HCT116 (cell line): ENCODE measurements at places on chromosomes 2 and 18. TPM values are rescaled to one million over a fixed set of nuclear protein-coding genes. Genes with fewer than 3 reads are reported as not detected.

- DNase-seq = no peak
Observed at GRCh38 chr2:78710632-78711375, 314.7 kb upstream of the REG3G start.

- DNase-seq = no peak
Observed at GRCh38 chr2:117703858-117704257, 110.6 kb upstream of the DDX18 start.

DNA sequence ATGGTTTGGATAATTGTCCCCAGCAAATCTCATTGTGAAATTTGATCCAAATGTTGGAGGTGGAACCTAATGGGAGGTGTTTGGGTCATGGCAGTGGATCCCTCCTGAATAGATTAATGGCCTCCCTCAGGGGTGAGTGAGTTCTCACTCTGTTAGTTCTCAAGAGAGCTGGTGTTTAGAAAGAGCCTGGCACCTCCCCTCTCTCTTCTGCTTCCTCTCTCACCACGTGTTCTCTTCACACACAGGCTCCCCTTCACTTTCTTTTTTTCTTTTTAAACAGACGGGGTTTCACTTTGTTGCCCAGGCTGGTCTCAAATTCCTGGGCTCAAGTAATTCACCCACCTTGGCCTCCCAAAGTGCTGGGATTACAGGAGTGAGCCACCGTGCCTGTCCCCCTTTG lies 111.6 kb upstream of the LTBP1 start:
- no peak for DNase-seq

DNA sequence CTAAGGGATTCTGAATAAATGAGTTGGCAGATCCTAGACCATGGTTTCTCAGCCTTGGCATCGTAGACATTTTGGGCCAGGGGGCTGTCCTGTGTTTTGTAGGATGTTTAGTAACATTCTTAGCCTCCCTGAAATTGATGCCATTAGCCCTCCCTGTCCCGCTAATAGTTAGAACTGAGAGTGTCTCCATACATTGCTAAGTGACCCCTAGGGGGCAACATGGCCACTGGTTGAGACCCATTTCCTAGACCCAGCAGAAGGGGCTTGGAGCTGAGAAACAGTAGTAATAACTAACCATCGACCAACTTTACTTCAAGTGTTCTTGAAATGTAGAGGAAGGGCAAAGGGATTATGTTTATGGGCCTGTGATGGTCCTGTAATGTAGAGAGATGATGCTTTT lies 40.8 kb downstream of the KCMF1 start:
- DNase-seq = no peak

The ID2 gene
- 112 TPM for total RNA-seq
